Neural crest cell (in vitro differentiated cells): ENCODE measurements at places on chromosomes 11 and 22.

DNA sequence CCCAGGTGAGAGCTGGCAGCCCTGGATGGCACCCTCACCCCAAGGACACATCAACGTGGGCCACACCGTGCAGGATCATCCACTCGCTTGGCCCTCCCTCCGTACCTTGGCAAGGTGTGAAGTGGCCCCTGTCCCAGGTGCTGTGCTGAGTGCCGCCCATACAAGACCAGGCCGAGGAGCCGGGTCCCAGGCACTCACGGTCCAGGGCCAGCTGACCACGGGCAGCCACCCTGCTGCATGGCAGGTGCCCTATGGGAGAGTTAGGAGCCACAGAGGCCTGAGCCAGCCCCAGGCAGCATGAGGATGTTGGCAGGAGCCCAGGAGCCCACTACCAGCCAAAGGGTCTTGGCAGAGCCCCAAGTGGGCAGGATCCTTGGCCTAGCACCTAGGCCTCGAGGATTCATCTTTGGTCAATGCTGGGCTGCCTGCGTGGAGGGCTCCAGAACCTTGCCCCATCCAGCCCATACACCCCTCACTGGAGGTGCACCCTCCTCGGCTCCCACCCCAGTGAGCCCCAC is 19.6 kb downstream of the RTN4R start:
- no peak for DNase-seq

DNA sequence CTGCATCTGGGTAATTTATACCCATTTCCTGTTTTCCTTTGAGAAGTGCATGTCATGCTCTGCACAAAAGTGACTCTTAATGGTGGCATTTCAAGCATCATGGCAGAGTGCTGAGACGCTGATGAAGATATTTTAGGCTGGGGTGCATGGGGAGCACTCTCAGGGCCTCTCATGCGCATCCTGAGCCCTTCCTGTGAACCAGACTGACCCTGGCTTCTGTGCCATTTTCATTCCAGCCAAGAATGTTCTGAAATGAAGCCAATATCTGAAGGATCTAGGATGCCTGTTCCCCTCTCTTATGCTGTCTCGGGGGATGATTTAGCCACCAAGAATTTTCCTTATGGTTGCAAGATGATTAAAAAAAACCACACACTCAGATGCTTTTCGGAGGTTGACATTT is 61.5 kb downstream of the MIAT start:
- no peak for DNase-seq

DNA sequence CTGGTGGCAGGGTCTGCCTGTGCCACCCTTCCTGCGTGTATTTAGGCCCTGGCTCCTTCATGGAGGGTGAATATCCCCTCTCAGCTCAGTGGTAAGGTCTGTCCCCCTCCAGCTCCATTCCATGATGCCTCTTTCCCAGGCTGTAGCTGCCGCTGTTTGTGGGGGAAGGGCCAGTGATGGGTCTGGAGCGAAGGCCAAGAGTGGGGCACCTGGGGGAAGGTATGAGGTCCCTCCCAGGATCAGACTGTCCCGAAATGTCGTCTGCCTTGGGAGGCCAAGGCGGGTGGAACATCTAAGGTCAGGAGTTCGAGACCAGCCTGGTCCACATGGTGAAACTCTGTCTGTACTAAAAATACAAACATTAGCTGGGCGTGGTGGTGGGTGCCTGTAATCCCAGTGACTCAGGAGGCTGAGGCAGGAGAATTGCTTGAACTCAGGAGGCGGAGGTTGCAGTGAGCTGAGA is 1.1 kb downstream of the CD151 start:
- DNase-seq, result no peak

- no peak for DNase-seq
Measured at GRCh38 chr11:2259897-2260451, 10.4 kb downstream of the ASCL2 start.

GRCh38 chr11:34261820-34262219 is 96.0 kb downstream of the ABTB2 start:
- no peak for DNase-seq

DNA sequence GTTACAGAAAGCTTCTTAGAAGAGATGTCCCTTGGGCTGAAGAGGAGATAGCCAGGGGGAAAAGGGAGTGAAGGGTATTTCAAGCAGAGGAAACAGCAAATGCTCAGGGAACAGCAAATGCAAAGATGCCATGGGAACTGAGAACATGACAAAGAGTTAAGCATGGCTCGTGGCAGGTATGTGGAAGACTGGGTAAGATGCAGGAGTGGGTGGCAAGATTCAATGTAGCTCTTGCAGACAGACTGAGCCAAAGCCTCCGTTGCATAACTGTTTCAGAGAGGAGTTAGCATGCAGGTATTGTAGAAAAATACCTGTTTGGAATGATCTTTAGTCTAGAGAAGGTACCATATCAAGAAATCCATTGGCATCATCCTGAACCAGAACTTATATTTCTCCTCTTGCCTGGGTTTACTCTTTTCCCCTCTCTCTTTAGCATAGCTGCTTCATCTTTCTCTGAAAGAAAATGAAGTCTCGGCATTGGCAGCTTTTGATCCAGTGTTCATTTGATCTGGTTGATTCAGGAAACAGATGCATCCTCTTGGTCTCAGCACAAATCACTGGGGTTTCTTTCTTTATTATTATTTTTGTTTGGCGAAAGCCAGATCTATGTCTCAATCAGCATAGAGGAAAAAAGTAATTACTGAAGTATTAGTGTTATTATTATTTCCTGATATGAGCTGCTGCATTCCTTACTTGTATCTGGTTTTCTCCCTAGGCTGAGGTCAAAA is 41.7 kb upstream of the NUP160 start:
- no peak for DNase-seq

DNA sequence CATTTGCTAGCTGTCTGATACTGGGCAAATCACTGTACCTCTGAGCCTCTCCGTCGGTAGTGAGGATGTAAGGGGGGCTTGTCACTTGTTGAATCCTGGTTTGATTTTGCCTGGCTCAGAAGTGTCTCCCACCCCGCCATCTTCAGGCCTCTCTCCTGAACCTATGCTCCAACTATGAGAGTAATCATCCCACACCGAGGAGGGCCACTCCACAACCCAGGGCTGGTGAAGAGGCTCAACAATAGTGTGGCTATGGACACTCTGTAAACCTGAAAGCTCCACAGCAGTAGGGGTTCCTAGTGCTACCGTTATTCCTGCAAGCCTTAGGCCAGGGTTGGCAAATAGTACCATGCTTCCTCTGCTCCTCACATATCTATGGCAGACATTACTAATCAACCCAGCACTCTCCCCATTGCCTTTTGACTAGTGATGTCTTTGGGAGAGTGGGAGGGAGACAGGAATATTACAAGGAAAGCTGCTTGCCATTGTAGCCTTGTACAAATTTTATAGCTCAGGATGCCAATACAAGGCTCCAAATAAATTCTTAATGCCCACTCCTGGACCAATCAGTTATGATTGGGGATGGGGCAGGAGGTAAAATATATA is 134.0 kb upstream of the TEAD1 start:
- no peak for DNase-seq

- DNase-seq, result no peak
Measured at GRCh38 chr11:7348432-7349304, 97.0 kb downstream of the SYT9 start.

GRCh38 chr11:72814286-72815109 is at the start of gene ATG16L2:
TSS of gene ATG16L2 (plus strand) at chr11:72814411. CDS start at chr11:72814446, 35 bp downstream.
- DNase-seq, result peak; percentile 85

GRCh38 chr11:118612378-118612777 is 5.0 kb downstream of the PHLDB1 start:
- DNase-seq, result no peak

- no peak for DNase-seq
Measured at GRCh38 chr11:34594603-34595002, 26.3 kb upstream of the EHF start.

- no peak for DNase-seq
Measured at GRCh38 chr11:33704240-33705002, 3.8 kb upstream of the C11orf91 start.

DNA sequence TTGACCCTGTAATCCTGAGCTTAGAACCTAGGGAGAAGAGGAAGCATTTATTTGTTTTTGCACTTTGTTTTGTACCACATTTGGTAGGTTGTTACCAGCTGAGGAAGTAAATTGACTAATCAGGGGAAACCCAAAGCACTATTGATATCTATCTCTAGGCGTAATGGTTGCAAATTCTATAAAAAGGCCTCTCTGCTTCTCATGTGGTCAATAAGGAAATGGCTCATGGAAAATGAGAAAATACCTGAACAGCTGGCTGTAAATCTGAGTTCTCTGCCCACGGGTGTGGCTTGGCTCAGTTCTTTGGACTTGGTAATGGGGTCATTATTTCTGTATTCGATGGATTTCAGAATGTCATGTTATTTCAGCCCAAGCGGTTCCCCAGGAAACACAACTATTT is 42.4 kb downstream of the BARX2 start:
- DNase-seq, result no peak

- no peak for DNase-seq
Measured at GRCh38 chr11:80698637-80699036, 1257.8 kb upstream of the TENM4 start.

DNA sequence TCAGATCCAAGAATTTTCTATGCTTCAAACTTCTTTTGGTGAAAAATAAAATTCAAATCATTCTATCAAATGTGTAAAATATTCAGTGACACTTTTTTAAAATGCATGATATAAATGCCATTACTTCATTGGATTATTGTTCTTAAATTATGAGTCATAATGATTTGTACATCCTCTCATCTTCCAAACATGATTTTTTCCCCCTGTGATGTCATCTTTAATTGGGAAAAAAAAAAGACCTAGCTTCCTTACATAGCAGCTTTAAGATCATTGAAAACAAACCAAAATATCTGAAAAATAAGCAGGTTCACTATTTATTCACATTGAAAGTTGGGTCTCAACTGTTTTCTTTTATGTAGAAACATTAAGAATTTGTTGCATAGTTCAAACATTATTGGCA is 1549.4 kb downstream of the LRRC4C start:
- DNase-seq, result no peak

DNA sequence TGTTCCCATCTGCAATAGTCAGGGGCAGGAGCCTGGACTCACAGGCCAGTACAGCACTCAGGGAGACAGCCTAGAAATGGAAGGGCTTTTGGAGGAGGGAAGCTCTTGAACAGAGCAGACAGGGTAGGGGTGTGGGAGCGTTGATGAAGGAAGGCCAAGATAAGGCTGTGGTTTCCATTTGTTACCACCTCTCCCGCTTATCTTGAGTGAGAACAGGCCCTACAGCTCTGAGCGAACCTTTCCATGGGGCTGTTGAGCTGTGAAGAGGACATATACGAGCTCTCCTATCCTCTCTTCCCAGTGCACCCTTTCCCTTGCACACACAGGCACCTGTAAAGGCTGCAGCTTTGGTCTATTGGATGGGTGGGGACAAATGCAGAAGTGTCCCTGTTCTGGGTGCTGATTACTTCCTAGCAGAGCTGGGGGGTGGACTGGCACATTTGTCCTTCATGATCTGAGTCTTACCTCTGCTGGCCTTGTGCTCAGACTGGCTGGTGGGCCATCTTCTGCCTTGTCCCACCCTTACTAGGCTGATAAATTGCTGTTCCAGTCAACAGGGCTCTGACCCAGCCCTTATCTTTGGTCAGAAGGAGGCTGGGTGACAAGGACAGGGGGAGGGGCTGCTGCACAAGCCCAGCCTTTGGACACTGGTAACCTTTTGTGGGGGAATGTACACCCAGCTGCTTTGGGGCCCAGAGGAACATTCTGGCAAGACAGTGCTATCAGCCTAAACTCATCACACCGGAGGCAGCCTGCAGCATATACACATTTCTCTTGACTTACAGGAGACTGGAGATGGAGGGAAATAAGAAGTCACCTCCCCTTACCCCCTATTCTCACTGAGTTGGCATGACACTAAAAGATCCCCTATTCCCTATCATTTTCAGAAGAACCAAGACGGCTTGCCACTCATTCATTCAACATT is 80.1 kb upstream of the NNMT start:
- no peak for DNase-seq

- no peak for DNase-seq
Measured at GRCh38 chr11:32817181-32817851, 12.4 kb upstream of the PRRG4 start.

DNA sequence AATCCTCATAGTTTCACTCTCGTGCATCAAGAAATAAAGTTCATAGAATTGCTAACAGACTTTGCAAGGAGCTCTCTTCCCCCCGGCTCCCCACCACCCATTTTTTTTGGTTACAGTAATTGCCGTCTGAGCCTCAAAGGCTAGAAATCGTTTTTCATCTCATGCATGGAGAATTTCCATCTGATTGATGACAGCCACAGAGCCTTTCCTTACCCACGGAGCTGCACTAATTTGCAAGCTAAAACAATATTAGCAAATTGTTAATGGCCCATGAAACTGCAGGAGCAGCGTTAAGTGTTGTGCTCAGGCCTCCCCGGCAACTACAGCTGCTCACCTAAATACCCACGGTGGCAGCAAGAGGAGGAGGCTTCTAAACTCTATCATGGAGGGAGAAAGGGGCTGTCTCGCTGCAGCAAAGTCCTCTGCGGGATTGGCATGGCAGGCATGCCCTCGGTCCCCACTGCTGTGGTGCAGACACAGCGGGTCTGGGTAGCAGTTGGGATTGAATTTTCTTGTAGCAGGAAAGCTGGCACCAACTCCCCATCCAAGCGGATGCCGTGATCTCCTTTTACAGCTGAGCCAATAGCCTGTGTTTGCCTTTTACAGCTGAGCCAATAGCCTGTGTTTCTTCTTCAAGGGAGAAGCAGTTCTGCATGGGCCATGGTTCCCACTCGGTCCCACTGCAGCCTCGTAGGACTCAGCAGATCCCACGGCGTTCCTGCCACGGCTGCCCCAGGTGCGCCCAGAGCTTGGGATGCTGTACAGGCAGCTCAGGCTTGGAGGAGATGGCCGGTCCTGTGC is 412.3 kb downstream of the BRD1 start:
- DNase-seq, result no peak

DNA sequence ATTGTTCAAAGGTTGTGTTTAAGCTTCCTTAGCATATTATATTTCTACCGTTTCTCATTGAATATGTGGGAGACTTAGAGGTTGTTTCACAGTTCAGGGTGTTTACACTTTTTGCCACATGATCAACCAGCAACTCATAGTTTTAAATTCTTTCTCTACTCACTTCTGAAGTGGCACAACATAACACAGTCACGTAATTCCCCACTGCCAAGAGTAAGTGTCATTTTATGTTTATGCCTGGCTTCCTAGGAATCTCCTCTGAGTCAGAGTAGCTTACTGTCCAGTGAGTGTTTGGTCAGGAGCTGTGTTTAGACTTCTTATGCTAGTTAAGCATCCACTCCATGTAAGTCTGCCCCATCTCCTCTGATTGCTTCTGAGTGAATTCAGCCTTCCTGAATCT is 520.8 kb upstream of the KIRREL3 start:
- DNase-seq, result no peak

- DNase-seq, result no peak
Measured at GRCh38 chr22:36413022-36413775, 25.4 kb upstream of the MYH9 start.

GRCh38 chr11:118910309-118911112 is 15.2 kb downstream of the BCL9L start:
- no peak for DNase-seq

DNA sequence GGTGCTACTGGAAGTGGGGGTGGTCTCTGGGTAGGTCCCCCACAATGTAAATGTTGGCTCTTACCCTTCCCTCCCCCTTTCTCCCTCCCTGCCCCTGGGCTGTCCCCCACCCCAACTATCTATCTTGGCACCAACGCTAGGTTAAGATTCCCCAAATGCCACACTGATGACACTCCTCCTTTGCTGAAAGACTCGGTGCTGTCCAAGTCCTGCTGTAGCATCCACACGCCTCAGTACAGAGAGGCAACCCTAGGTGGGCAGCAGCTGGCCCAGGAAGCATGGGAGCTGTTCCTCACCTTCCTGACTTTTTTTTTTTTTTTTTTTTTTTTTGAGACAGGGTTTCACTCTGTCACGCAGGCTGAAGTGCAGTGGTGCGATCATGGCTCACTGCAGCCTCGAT is 3.4 kb upstream of the KCTD17 start:
- DNase-seq, result no peak
